ENCODE measurements at places on chromosomes 13 and 19. TPM values are rescaled to one million over a fixed set of nuclear protein-coding genes. Genes with fewer than 3 reads are reported as not detected.

GTPBP3 gene
- 8.7 TPM for total RNA-seq

GIPC3 gene
- total RNA-seq: 1.2 TPM

OBI1 gene
- 21.8 TPM for total RNA-seq

GZMM gene
- total RNA-seq: not detected

LRP3 gene
- total RNA-seq: 3.9 TPM

RB1 gene
- 34.8 TPM for total RNA-seq

INSR gene
- 37.6 TPM for total RNA-seq

KANK3 gene
- total RNA-seq: 121 TPM

Measured in dermis lymphatic vessel endothelial cell (primary cell).